ENCODE measurements at places on chromosomes 4 and X. TPM values are rescaled to one million over a fixed set of nuclear protein-coding genes. Genes with fewer than 3 reads are reported as not detected.

Gene CNKSR2
- 7.3 TPM for total RNA-seq

DNA sequence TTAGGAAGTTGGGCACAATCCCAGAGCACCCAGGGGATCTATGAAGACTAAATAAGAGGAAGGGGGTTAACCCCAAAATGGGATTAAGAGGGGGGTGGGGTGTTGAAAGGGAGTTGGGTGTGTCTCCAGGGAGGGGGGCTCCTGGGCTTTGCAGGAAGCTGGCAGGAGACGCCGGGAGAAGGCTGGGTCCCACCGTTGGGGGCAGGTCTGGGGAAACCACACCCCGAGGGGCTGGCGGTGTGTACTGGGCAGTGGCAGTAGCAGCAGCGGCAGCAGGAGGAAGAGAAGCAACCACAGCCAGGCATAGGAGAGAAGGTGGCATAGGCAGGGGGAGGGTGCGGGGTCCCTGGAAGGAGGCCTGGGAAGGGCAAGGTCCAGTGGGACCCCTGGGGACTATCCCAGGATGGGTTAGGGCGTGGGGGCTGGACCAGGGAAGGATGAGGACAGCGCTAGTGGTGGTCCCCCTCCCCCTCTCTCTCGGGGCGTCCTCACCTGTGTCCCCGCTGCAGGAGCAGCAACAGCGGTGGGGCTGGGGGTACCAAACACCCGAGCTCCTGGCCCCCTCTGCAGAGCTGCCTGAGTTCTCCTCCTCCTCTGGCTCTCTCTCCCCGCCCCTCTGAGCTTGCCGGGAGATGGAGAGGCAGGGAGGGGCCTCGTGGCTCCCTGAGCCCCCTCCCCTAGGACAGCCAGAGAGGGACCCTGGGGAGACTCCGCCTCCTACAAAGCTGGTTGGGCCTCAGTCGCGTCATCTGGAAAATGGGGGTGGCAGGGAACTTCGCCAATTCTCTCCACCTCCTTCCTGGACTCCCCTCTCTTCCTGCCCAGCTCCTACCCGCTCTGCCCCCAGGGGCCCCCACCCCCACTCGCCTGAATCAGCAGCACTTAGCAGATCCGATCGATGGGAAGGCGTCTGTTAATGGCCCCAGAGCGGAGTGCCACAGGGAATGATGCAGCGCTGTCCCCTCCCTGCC, at the start of gene KCND1:
Gene KCND1, minus strand, starts transcription at position 596 of the 971 bp plus-strand sequence. CDS start 1,573 bp downstream, outside the sequence.
- peak; percentile 35 for DNase-seq

GRCh38 chrX:88439935-88440334, 307.1 kb upstream of the CPXCR1 start:
- no peak for DNase-seq

- no peak for DNase-seq
Observed at GRCh38 chr4:107834241-107834794, 9.6 kb downstream of the SGMS2 start.

Gene SHROOM4
- not detected for total RNA-seq

- no peak for DNase-seq
Observed at GRCh38 chr4:74625981-74626380, 168.3 kb downstream of the BTC start.

- no peak for DNase-seq
Observed at GRCh38 chrX:110318664-110318968, 731 bp upstream of the AMMECR1 start.

DNA sequence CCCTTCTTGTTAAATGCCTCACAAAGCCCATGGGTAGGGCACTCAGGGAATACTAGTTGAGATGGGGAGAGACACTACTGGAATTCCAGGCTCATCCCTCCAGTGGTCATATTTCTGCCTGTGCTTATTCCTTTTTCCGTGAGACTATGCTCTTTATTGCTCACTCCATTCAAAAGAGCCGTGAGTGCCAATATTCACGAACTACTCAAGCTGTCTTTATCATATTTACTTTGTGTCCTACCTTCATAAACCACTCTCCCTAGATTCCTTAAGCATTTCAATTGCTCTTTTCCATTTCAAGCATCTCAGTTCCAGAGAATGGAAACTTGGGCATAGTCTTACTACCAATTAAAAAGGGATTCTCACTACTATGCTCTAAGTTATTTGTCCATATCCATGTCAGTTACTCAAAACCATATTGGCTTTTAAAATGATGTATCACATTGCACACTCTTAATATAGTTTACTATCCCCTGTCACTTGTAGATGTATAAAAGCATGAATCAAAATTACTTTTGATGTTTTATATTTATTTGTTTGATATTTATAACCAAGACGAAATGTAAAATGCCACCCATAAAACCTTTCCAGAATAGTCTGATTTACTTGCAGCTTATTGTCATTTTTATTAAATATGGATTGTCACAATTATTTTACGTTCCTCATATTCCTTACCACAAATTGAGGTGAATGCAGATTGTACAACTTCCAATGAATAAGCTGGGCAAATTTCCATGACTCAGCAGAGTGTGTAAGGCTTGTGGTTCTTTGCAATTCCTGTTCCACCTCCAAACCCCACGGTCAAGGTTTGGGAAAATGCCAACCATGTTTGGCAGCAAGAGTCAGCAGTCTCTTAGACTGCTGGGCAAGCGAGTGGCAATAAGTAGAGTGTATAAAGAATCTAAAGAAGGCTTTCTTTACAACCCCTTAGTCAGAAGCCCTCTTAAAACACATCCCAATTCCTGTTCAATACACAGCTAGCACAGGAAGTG, 24.4 kb downstream of the ENOX2 start:
- DNase-seq = no peak

DNA sequence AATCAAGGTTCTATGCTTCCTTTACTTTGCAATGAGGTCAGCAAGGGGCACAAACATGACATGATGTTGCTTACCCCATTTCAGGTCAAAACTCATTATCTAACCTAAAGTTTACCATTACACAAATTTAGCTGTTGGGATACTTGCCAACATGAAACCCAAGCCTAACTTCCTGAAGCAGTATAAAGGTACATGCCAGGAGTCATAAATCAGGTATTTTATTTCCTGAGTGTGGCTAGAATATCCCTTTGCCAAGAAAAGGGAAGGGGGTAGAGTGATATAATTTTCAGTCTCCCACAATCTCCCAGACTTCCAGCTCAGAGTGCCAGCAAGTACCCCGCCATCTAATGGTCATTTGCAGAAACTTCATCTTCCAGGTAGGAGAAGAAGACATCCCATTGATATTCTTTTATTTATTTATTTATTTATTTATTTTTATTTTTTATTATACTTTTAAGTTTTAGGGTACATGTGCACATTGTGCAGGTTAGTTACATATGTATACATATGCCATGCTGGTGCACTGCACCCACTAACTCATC, 136.6 kb downstream of the NEXMIF start:
- no peak for DNase-seq

- DNase-seq = no peak
Observed at GRCh38 chr4:3729188-3729881, 36.9 kb upstream of the ADRA2C start.

DNA sequence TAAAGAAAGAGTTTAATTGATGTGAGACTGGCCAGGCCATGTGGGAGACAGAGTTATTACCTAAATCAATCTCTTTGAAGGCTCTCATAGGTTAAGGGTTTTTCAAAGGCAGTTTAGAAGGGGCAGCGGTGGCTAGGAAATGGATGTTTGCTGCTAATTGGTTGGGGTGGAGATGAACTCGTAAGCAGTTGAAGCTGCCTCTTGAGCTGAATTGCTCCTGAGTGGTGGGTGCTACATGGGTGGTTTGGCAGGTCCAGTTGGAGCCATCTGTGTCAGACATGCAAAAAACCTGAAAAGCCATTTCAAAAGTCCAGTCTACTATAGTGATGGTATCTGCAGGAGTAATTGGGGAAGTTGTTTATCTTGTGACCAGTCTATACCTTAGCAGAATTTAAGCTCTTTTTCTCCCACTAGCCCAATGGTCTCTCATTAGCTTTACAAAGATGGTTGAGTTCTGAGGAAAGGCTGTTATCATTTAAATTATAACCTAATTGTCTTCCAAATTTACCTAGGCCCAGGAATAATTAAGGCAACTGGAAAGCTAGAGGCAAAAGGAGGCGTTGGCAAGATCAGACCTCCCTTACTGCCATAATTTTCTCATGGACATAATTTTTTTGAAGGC, 762.4 kb upstream of the FRG1 start:
- no peak for DNase-seq

DNA sequence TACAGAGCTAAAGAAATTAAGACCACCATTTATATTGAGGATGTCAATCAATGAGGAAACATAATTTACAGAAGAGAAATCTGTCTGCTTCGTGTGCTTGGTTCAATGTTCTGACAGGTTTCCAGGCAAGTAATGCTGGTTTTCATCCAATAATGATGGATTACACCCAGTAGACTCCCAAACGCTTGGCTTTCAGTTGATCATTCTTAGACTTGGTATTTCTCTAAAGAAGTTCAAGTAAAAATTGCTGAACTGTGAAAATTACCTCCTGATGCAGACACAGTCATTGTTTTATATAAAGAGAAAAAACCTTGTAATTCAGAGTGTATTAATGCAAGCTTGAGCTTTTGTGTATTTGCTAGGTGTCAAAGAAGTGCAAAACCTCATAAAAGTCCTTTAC, 85.0 kb downstream of the VCX3A start:
- DNase-seq = no peak

Gene GRIA3
- total RNA-seq = not detected

Gene DKK2
- not detected for total RNA-seq

Gene MAGEB17
- not detected for total RNA-seq

Gene ING2
- 19.9 TPM for total RNA-seq

All from activated CD4-positive, alpha-beta T cell treated with anti-CD3 and anti-CD28 coated beads for 36 hours (primary cell).